ENCODE measurements at places on chromosomes 6 and 20.

DNA sequence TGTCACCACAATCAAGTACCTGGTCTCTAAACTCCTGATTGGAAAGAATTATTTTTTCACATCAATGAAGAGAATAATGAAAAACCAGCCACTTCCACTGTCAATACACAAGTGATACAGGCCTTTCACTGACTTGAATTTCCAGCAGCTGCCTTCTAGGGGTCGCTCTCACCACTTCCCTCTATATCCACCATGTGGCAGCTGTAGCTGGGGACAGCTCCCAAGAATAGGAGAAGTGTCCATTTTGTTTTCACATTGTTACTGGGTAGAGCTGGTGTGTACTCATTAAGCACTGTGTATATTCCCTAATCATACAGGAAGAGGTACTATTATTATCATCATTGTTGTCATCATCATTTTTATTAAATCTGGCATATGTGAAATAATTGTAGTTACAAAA is 438.4 kb upstream of the SPTLC3 start:
- DNase-seq = peak; percentile 55

GRCh38 chr6:40728643-40729042 is 141.5 kb upstream of the LRFN2 start:
- no peak for DNase-seq

GRCh38 chr6:139996253-139996834 is 621.9 kb upstream of the CITED2 start:
- no peak for DNase-seq

- DNase-seq = no peak
These were observed 6.6 kb upstream of the KIF13A start for GRCh38 chr6:17994019-17994418.

- DNase-seq = no peak
These were observed 30.5 kb upstream of the AKAP12 start for GRCh38 chr6:151209071-151209831.

DNA sequence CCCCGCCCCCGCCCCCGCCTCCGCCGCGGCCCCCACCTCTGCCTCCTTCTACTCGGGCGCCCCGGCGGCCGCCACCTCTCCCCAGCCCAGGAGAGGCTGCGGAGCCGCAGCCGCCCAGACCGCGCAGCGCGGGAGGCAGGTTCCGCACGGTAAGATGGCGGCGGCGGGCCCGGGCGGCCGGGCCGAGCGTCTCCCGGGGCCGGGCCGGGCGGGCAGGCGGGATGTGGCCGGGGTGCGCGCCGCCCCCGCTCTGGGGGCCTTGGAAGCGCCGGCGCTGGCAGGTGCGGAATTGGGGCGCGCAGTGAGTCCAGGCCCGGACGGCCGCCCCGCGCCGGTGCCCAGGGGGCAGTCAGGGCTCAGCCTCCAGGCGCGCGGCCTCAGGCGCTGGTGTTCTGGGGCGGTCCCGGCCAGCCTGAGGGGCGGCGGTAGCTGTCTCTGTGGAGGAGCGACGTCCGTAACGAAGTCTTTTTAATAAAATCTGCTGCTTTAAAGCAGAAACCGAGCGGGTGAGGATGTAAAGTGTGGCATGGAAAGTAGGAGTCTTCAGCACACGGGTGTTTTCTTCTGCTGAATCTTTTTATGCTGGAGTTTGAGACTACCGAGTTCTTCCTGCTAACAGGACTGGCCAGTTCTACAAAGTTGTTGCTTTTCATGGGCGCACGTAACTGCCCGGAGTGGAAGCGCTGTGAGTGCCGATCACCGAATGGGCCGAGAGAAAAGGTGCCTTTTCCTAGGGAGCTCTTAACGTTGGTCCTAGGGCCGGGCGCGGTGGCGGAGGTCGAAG is at the start of gene GID8:
Gene GID8, plus strand, starts transcription at position 43 of the 784 bp plus-strand sequence. CDS start 3,356 bp downstream, outside the sequence.
- DNase-seq = no peak

DNA sequence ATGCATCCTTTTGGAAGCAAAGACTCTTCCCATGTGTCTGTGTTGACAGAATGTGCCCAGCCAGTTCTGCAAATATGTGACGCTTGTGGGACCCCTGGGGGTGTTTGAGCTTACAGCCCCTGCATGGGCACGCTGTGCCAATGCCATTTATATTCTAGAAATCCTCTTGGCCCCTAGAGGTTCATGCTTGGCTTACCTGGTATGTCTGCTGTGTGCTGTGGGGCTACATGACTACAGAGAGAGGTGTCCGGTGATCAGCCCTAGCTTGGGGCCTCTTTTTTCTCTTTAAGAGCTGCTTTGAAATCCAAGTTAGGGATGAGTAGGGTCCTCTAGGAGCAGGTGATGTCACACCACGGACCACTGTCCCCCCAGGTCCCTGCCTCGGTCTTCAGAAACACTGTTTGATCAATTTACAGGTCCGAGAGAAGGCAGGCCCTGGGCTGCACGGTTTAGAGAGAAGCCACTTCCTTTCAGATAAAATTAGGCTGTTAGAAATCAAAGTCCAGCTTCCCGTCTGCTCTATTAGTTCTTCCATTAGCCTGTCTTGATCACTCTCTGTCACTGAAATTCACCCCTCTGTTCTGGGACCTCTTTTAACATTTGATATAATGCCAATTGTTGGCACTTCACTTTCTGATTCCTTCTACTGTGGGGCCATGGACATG is 26.5 kb downstream of the BCAS4 start:
- DNase-seq = no peak

GRCh38 chr20:41654292-41654691 is 36.1 kb upstream of the CHD6 start:
- no peak for DNase-seq

DNA sequence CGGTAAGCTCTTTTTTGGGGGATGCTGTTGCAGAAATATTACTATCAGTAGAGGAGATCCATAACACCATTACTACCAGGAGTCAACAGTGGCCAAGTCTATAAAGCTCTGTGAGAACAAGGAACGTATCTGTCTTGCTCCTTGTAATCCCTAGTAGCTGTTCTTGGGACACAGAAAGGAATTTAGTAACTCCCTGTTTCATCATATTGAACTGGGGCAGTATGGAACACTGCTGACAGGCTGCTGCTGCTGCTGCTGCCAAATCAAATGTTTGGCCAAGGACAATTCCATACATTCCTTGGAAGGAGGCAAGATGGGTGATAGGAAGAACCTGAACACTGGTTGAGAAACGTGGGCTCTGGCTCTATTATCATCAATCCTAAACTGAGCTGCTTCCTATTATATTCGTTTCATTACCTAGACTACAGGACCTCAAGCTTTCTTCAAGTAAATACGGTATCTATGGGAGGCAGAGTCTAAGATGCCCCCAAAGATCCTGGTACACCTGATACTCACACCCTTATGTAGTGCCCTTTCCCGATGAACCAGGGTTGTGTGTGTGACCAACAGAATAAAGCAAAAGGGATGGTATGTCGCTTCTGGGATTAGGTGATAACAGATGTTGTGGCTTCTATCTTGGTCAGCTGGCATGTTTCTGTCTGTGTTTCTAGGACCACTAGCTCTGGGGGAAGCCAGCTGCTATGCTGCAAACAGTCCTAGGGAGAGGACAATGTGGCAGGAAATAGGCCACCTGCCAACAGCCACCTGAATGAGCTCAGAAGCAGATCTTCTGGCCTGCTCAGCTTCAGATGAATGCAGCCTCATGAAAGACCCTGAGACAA is 39.5 kb downstream of the ELOVL5 start:
- DNase-seq = no peak

- DNase-seq = no peak
These were observed 11.1 kb downstream of the MAP1LC3A start for GRCh38 chr20:34569598-34569997.

DNA sequence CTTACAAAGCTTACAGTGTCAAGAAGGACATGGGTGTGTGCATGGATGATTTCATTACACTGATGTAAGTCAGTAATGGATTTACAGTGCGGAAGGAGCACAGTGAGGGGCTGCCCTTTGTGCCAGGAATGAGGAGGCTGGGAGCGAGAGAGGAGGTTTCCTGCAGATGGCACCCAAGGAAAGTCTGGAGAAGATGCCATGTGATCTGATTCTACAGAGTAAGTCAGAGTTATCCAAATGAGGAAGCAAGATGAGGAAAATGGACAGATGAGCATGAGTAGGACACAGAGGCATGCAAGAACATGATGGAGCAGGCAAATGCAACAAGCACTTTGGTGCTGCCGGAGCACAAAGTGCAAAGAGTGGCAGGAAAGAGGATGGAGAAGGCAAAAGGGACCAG is 29.7 kb downstream of the MAP7 start:
- no peak for DNase-seq

DNA sequence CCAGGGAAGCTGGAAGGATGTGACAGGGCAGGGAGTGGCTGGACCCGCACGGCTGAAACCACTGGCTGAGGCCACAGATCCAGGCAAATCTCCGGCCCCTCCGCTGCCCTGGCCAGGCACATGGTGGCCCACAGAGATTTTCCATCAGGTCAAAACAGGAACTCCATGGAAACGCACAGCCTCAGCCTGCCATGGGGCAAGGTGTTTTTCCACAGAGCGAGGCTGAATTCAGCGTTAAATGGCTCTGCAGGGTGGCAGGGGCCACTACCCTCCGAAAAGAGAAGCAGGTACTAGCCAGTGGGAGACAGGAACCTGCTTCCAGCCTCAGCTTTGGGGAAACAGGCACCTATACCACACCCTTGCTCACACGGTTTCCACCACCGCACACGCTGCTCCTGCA is 53.1 kb downstream of the PREX1 start:
- DNase-seq = no peak

- no peak for DNase-seq
These were observed 8.8 kb upstream of the SRSF6 start for GRCh38 chr20:43448748-43449535.

DNA sequence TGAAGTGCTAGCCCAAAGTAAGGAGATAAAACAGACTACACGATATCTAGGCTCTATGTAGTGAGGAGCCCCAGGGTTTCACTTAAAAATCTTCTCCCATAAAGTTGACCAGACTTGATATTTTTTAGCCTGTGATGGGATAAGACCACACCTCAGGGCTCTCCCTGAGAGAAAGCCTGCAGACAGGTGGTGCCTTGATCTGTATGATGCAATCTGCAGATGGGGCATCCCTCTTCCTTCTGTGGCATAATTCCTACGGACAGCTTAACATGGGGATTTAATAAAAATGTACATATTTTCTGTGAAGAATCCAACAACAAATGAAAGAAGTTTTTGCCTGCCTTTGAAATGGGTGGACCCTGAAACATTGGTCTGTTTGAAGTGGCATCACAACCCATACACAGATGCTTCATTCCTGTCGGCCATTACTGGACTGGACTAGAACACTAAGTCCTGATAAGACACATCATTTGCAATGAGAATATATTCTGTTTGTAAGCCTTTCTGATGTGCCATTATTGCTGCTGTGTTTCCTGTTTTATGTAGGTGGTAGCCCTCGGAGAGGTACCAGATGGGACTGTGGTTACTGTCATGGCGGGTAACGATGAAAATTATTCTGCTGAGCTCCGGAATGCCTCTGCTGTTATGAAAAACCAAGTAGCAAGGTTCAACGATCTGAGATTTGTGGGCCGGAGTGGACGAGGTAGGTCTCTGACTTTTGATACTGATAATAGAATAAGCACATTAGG is 53.8 kb upstream of the SUPT3H start:
- no peak for DNase-seq

- peak; percentile 33 for DNase-seq
These were observed 23.8 kb downstream of the PRSS35 start for GRCh38 chr6:83536034-83536646.

GRCh38 chr20:48224533-48225050 is 439.3 kb upstream of the SULF2 start:
- no peak for DNase-seq

DNA sequence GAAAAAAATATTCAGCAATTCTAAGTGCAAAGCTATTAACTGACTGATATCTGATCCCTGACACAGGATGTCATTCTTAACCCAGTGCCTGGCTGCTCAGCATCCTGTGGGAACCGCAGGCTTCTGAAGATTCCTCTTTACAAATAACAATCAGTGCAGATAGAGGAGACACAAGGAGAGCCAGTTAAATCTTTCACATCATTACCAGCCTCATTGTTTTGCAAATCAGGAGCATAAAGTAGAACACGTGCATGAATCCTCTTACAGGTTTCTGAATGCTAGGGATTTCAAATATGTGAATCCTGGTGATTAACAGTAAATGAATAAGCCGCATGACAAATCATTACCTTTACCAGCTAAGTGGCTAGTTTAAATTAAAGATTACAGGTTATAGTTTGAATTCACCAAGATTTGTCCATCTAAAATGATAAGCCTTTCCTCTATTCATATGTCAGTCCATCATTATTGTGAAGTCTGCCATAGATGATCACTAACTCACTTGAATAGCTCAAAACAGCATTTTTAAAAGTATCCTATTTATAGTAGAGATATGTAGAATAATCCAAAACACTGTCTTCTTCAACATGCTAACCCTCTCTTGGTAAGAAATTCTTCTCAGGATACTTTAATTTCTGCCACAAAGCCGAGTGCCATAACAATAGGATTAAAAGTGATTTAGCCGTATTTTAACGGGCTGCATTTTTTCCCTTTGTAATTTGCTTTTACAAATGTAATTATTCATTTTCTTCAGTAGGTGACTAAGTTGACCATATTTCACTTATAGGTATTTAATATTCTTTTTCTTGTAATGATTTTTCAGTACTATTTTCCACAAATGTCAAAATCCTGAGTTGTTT is 367.3 kb upstream of the EPHA7 start:
- no peak for DNase-seq

DNA sequence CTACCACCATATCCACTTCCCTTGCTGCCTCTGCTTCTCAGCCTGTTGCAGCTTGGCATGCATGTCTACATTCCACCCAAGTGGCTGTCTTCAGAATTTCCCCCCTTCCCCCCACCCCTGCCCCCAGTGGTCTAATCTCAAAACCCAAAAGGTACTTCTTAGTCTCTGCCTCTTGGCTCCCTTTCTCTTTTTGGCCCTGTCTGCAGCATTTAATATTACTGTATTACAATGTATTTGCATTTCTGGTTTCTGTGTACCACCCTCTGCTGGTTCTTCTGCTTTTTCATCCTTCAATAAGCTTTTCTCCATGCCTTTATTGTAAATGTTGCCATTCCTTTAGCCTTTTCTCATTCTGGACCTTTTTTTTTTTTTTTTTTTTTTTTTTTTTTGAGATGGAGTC is 43.0 kb downstream of the RPRD1B start:
- DNase-seq = no peak

DNA sequence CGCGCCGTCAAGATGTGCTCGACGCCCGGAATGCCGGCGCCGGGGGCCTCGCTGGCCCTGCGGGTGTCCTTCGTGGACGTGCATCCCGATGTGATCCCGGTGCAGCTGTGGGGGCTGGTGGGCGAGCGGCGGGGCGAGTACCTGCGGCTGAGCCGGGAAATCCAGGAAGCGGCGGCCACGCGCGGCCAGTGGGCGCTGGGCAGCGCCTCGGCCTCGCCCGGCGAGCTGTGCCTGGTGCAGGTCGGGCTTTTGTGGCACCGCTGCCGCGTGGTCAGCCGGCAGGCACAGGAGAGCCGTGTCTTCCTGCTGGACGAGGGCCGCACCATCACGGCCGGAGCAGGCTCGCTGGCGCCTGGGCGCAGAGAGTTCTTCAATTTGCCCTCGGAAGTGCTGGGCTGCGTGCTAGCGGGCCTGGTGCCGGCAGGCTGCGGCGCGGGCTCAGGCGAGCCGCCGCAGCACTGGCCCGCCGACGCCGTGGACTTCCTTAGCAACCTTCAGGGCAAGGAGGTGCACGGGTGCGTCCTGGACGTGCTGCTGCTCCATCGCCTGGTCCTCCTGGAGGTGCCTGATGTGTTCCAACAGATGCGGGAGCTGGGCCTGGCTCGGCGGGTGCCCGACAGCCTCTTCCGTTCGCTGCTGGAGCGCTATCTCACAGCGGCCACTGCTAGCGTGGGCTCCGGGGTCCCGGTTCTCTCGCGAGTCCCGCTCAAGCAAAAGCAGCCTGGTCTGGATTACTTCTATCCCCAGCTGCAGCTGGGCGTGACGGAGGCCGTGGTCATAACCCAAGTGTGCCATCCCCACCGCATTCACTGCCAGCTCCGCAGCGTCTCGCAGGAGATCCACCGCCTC is 656 bp downstream of the TDRD6 start:
- DNase-seq = no peak

GRCh38 chr6:159899994-159900745 is 9.4 kb downstream of the MAS1 start:
- no peak for DNase-seq
